ENCODE measurements at places on chromosomes 6 and 20. TPM values are rescaled to one million over a fixed set of nuclear protein-coding genes. Genes with fewer than 3 reads are reported as not detected.

The FAM83C gene
- total RNA-seq = not detected

DNA sequence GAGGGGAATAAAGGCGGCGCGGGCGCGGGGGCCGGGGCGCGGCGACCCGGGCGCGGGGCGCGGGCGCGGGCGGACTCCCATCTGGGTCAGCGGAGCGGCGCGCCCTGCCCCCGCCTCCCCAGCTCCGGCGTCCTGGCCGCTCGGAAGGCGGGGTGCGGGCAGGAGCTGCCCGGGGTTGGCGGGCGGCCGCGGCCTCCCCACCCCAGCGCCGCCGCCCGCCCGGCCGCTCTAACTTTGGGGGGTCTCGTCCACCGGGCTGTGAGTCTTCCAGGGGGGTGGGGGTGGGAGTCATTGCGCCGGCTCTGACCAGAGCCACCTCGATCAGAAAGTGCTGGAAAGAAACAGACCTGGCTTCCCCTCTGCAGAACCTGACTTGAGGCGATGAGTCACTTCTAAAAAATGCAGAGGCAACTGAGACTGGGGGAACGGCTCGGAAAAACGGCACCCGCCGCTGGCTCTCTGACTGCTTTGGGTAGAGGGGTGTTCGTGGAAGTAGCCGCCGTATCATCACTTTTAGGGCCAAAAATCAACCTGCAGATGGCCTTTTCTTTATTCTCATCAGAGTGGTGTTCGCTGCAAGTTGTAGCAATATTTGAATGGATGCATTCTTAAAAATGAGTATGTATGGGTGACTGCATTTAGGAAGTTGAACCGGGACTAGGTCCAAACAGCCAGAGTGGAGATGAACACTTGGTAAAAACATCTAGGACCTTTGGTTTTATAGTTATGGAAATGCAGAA is 667 bp downstream of the CAP2 start:
- no peak for DNase-seq

The MYLK4 gene
- total RNA-seq = 1.4 TPM

DNA sequence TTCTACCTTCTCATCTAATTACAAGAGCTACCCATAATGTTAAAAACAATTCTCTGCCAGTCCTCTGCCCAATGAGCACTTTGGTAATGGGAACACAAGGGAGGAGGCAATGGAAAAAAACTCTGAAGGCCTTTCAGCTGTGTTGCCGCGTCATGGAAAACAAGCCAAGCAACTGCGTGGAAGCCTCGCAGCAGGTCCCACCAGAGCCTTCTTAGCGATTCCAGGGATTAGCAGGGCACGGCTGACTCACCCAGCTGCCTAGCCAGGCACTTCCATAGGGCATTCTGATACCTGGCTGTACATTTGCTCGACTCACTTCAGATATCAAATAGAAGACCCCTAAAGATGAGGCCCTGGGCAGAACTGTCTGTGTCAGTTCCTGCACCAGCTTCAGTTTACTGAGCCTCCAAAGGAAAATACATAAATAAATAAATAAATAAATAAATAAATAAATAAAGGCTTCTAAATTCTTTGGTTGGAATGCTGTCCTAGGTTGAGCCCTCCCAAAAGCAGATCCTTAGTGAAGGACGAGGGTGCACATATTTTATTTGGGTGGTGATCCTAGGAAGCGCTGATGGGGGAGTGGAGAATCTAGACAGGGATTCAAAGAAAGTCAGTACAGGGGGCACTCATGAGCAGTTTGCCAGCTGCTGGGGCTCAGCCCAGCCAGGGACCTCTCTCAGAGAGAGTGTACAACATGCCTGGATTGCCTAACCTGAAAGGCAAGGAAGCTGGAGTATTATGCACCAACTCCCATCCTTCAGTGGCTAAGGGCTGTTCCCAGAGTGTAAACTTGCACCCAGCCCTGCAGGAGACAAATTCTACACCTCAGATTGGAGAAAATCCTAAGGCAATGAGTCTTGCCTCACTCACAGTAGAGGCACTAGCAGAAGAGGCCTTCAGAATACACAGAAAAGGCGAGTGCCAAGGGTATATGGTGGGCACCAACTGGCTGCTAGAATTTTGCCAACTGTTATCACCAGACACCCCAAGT is 18.2 kb downstream of the SNAP25 start:
- no peak for DNase-seq

- DNase-seq = no peak
Observed at GRCh38 chr20:50663095-50663821, 28.1 kb downstream of the RIPOR3 start.
